Activated CD4-positive, alpha-beta T cell treated with anti-CD3 and anti-CD28 coated beads for 4 hours (primary cell): ENCODE measurements at places on chromosomes 13 and 19.
A peak's percentile ranks its signal among the peaks of the same experiment; 100 is the strongest.

DNA sequence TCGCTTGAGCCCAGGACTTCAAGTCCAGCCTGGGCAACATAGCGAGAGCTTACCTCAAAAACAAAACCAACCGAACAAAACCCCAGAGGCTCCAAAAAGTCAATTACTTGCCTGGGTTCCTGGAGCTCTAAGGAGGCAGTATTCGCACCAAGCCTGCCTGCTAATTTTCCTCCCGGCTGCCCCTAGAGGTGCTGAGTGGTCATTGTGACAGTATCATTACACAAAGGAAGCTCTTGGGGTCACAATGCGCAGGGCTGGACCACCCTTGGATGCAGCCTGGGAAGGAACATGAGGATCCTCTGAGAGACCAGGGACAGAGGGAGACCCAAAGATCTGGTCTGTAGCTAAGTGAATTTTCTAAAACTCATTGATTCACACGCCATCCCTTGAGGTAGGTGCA lies 8.5 kb upstream of the PEX11G start:
- DNase-seq = no peak

DNA sequence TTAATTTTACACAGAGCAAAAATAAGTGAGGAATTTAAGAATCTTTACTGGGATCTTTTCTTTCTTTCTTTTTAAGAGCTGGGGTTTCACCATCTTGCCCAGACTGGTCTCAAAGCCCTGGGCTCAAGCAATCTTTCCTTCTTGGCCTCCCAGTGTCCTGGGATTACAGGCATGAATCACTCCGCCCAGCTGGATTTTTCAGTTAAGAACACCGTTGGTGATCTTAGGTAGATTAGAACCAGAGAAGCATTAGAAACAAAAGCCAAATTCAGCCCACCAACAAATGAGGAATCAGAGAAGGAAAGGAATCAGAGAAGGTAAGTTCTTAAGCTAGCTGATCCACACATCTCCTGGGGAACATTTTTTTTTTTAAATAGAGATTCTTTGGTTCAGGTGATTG lies 34.2 kb downstream of the EPSTI1 start:
- no peak for DNase-seq

GRCh38 chr13:41833201-41833600 lies 127.7 kb downstream of the VWA8 start:
- DNase-seq = no peak

GRCh38 chr13:30319130-30319529 lies 11.8 kb upstream of the KATNAL1 start:
- no peak for DNase-seq

- DNase-seq = no peak
These were observed 652.2 kb upstream of the PCDH20 start for GRCh38 chr13:62067821-62068220.

DNA sequence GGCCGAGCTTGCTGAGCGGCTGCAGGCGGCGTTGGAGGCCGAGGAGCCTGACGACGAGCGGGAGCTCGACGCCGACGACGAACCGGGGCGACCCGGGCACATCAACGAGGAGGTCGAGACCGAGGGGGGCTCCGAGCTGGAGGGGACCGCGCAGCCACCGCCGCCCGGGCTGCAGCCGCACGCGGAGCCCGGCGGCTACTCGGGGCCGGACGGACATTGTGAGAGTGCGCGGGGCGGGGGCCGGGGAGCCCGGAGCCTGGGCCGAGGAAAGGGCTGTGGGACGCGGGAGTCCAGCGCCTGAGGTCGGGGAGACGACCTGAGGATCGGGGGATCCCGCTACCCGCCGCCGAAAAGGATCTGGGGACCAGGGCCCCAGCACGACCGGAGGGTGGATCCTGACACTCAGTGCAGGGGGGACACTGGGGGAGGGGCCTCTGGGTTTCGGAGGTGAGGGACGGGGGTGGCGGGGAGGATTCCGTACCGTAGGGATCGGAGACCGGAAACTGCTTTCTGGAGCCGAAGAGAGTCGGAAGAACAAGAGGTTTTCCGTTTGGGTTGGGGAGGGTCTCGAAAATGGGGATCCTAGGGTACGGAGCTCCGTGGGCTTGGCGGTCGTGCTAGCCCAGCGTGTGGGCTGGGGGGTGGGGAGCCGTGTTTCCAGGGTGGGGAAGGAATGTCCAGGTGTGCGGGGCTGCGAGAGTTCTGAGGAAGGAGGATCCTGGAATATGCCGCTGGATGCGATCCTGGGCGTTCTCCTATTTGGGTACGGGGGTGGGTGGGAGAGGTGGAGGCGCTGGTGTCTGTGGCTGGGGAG lies 616 bp downstream of the HNRNPUL1 start:
- DNase-seq = peak; percentile 58

DNA sequence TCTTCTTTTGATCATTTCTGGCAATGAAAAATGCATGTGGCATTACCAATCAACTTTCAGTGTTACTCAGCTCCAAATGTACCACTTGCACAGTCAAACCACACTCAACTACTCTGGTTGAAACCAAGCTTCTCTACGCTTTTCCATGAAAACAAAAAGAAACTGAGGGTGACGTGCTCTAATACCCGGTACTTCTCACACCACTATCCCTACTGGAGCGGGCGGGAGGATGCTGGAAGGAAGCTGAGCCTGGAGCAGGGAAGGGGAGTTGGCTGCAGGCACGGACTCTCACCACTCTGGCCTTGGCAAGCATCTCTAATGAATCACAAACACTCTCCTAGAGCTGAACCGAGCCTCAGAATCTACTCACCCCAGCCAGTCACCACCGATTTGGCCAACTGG lies 48.2 kb downstream of the STK24 start:
- DNase-seq = no peak

DNA sequence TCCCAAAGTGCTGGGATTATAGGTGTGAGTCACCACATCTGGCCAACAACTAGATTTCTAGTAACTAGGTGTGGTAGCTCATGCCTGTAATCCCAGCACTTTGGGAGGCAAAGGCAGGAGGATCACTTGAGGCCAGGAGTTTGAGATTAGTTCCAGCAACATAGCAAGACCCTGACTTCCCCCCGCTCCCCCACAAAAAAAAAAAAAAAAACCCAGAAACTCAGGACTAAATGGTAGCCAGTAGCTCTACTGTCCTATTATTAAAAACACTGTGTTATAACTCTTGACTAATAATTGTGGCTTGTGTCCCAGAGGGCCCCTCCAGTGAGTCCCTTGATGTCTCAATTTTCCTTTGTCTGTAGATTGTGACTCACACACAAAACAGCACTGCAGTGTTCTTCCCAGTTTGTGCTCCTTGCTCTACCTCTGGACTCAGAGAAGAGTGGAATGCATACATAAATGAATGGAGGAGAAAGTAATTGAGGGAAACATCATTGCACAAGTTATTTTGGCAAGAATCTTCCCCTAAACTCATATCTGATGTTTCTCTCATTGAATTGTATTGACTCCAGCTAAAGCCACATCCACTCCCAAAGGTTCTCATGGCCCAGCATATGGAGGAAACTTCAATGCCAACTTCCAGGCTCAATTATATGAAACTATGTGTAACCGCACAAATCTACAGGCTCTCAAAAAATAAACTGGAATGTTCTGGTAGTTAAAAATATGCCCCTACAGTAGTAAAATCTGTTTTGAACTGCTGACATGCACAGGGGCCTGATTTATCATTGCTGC lies 8.8 kb downstream of the TPT1 start:
- no peak for DNase-seq

GRCh38 chr19:27860309-27860934 lies 1352.5 kb downstream of the UQCRFS1 start:
- DNase-seq = no peak

- DNase-seq = no peak
These were observed 24.9 kb downstream of the SIGLEC7 start for GRCh38 chr19:51166846-51167490.

DNA sequence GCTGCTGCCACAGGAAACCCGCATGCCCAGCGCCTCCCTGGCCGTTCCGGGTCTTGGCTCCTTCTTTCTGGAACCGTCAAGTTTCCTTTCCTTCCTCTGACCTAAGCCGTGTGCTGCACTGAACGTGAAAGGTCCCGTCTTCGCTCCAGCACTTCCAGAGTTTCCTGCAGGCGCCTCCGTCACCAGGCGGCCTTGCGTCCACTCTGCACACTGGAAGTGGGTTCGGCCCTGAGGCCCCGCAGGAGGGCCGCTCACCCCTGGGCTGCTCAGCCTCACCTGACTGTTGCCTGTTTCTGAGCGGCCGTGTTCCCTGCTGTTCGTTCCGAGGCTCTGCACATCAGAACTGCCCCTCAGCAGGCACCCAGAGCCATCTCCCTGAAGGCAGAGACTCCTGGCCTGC lies 12.3 kb upstream of the MEX3D start:
- no peak for DNase-seq

DNA sequence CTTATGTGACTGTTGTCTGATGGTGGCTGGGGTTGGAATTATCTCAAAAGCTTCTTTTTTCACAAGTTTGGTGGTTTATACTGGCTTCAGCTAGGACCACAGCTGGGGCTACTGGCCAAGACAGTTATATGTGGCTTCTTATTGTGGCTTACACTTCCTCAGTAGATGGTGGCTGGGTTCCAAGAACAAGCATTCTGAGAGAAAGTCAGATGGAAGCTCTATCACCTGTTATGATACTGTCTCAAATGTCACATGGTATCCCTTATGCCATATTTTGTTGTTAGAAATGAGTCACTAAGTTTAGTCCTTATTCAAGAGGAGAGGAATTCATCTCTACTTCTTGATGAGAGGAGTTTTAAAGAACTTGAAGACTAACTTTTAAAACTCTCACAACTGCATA lies 41.6 kb downstream of the NDFIP2 start:
- DNase-seq = no peak
